Activated CD4-positive, alpha-beta T cell treated with anti-CD3 and anti-CD28 coated beads for 36 hours (primary cell): ENCODE measurements at places on chromosomes 12 and 14.

- no peak overlapping the region for H3K27ac ChIP-seq
- H3K36me3 ChIP-seq: no peaks in the 10 kb centered on the region
- no peak for DNase-seq
- H3K4me3 ChIP-seq: no peak overlapping the region
- H3K4me1 ChIP-seq: no peaks in the 10 kb centered on the region
Measured at GRCh38 chr14:100778951-100779690, 46.8 kb upstream of the MEG3 start.

DNA sequence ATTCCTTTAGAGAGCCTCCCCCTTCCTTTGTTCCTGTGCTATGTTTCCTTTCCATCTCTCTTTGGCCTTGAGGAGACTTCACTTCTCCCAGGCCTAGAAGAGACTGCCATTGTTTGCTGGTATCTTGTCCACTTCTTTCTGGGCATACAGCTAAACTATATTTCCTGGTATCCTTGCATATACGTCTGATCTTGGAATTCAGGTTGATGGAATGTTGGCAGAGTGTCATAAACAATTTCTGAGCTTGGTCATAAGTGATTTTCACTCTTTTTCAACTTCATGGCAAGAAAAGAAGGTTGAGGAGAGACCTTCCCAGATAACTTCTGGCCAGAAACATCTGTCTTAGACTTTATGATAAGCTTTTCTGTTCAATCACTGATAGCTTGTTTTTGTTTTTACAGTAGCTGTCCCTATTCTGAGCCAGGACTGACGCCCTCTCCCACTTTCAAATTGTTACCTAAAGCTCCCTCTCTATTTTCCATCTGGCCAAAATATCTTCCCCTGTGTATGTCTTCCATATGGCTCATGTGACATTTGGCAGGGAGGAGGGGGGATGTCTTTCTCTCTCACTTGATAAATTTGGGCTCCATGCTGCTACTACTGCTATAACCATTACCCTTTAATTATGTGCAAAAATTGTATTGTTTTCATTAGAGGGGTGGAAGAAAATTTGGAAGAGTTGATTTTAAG lies 457.0 kb downstream of the ADAMTS20 start:
- H3K27ac ChIP-seq: no peak overlapping the region
- no peak overlapping the region for H3K4me3 ChIP-seq
- no peak for DNase-seq
- H3K4me1 ChIP-seq: no peaks in the 10 kb centered on the region

- peaks cover 11% of the 10 kb centered on the region for H3K27me3 ChIP-seq
- no peak for DNase-seq
- no peak overlapping the region for H3K27ac ChIP-seq
- H3K36me3 ChIP-seq: no peaks in the 10 kb centered on the region
Measured at GRCh38 chr14:101155575-101155974, 252.1 kb upstream of the RTL1 start.

DNA sequence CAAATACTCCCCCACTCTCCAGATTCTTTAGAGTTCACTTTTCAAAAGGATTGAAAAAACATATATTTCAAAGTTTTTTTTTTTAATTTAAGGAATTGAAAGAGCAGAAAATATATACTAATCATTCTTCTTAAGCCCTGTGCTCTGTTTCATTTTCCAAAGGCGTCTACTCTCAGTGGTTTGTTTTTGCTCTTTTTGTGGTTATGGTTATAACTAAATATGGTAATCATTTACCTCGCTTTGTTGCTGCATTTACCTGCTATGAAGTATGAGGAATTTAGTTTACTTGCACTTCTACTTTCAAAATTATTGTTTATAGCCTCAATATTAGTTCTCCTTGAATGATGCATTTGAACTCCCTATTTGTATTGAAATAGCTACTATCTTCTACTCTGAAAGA lies 55.9 kb upstream of the LRRK2 start:
- no peak overlapping the region for H3K27ac ChIP-seq
- no peaks in the 10 kb centered on the region for H3K36me3 ChIP-seq
- H3K27me3 ChIP-seq: peaks cover 11% of the 10 kb centered on the region
- peaks cover 7% of the 10 kb centered on the region for H3K4me1 ChIP-seq
- no peak for DNase-seq

- no peak overlapping the region for H3K27ac ChIP-seq
- no peaks in the 10 kb centered on the region for H3K36me3 ChIP-seq
- DNase-seq: no peak
- peaks cover 2% of the 10 kb centered on the region for H3K27me3 ChIP-seq
- no peak overlapping the region for H3K4me3 ChIP-seq
Measured at GRCh38 chr14:55838529-55839052, 258.6 kb downstream of the KTN1 start.

DNA sequence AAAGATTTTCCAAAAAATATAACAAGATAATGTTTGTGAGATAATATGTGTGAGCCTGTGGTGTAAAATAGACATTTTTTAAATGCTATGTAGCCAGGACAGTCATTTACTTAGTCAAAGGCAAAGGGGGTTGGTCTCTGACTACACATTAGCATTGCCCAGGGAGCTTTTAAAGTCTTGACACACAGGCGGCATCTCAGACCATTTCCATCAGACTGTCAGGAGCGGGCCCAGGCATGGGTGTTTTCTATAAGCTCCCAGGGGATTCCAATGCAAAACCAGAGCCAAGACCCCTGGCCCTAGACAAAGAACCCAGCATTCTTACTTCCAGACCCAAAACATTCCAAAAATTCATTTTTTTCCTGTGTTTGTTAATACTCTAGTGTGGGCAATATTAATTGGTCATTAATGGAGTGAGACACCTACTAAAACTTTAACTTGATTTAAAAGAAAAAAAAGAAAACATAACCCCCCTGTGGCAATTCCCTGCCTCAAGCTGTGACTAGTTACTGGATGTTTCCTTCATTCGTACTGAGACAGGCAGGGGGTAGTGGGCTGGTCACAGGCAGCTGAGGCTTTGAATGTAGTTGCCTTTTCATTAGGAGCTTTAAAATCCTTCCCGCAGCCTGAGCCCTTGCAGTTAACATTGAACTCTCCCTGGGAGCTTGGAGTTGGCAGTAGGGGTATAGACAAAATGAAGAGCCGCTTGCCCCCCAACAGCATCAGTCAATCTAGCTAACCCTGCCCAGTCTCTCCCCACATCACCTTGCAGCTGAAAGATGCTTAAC lies 103.7 kb downstream of the CMKLR1 start:
- DNase-seq: no peak
- H3K4me3 ChIP-seq: no peak overlapping the region
- H3K27me3 ChIP-seq: peaks cover 28% of the 10 kb centered on the region
- H3K4me1 ChIP-seq: no peaks in the 10 kb centered on the region
- no peak overlapping the region for H3K27ac ChIP-seq
- H3K36me3 ChIP-seq: no peaks in the 10 kb centered on the region

- H3K27me3 ChIP-seq: no peaks in the 10 kb centered on the region
- no peak overlapping the region for H3K4me3 ChIP-seq
- no peaks in the 10 kb centered on the region for H3K36me3 ChIP-seq
- no peaks in the 10 kb centered on the region for H3K4me1 ChIP-seq
- no peak overlapping the region for H3K27ac ChIP-seq
- no peak for DNase-seq
Measured at GRCh38 chr14:82889701-82890100, 1356.0 kb upstream of the SEL1L start.

- peak; percentile 84 for DNase-seq
- peaks cover 16% of the 10 kb centered on the region for H3K36me3 ChIP-seq
- H3K4me1 ChIP-seq: peaks cover 71% of the 10 kb centered on the region
- H3K27ac ChIP-seq: peak overlapping the region; percentile 97
Measured at GRCh38 chr12:6946033-6946919, 2.5 kb downstream of the C12orf57 start.

GRCh38 chr14:47277703-47278102 lies 397.7 kb downstream of the MDGA2 start:
- no peak overlapping the region for H3K4me3 ChIP-seq
- peaks cover 2% of the 10 kb centered on the region for H3K4me1 ChIP-seq
- DNase-seq: no peak
- H3K27ac ChIP-seq: no peak overlapping the region
- no peaks in the 10 kb centered on the region for H3K27me3 ChIP-seq

GRCh38 chr14:20794644-20795369 lies 7.8 kb downstream of the RNASE1 start:
- no peaks in the 10 kb centered on the region for H3K27me3 ChIP-seq
- no peaks in the 10 kb centered on the region for H3K36me3 ChIP-seq
- no peak overlapping the region for H3K27ac ChIP-seq
- no peak for DNase-seq

DNA sequence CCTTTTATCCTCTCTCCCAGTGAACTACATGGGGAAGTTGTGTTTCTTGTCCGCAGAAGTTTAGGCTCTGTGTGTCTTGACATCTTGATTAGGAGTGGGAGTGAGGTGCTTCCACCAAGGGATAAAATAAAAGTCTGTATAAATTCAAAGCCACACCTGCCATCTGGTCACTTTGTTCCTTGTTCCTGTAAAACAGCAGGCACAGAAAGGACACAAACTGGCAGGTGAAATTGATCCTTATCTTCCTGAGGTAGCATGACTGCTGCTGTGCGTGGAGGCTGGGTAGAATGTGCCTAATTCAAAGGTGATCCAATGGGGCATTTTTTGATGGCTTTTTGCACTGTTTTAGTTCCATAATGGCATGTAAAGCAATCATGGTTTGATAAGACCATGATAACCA lies 104.3 kb upstream of the KITLG start:
- H3K27me3 ChIP-seq: no peaks in the 10 kb centered on the region
- DNase-seq: no peak
- H3K4me1 ChIP-seq: no peaks in the 10 kb centered on the region
- no peak overlapping the region for H3K27ac ChIP-seq

DNA sequence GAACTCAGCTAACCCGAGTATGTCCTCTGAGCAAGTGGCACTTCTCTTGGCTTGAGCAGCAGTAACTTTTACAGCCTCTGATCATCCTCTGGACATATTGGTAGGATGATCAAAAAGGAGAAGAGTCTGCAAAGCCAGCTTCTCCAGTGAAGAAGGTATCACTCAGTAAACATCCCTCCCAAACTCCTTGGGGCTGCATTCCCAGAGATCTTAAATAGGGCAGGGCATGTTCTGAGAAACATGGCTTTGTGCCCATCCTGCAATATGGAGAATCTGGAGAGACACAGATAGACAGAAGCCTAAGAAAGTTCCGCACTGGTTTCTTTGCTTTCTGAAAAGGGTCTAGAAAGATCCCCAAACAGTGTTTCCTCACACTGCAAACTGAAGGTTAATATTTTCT lies 65.4 kb downstream of the RBM19 start:
- peaks cover 5% of the 10 kb centered on the region for H3K4me1 ChIP-seq
- H3K4me3 ChIP-seq: no peak overlapping the region
- no peak for DNase-seq
- no peak overlapping the region for H3K27ac ChIP-seq
- no peaks in the 10 kb centered on the region for H3K27me3 ChIP-seq
